ENCODE measurements at places on chromosomes 4 and X.

GRCh38 chr4:103786014-103786413 is 66.2 kb upstream of the TACR3 start:
- DNase-seq = peak; percentile 30

DNA sequence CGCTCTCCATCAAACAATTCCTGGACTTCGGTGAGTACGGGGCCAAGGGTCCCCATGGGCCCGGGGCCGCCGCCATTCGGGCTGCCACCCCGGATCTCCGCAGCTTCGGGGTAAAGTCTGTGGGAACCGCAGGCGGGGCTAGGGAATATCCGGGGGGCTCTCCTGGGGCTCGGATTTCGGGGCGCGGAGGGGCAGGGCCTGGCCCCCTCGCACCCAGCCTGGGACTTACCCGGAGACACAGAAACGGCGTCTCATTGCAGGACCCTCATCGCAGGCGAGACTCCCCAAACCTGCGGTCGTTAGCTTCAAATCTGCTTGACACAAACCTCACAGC is 413 bp downstream of the PDK3 start:
- DNase-seq = no peak

DNA sequence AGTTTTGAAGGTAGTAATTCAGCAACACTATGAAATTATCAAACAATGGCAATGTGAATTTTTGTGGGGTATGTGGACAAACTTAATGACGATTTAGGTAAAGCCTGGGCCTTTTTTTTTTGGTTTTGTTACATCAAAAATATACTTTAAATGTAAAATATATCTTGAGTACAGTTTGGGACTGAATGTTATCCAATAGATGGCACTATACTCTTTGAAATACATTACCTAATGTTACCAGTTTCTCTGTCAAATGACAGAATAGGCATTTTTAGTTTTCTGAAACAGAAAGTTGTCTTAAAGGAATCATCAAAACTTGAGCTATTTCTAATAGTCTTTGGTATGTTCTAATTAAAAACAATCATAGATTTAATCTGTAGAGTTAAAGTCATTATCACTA is 1651.9 kb downstream of the C4orf33 start:
- DNase-seq = no peak

- DNase-seq = peak; percentile 4
Observed at GRCh38 chrX:83759872-83760271, 101.1 kb upstream of the CYLC1 start.

GRCh38 chr4:159420162-159421057 is 317.5 kb downstream of the RAPGEF2 start:
- no peak for DNase-seq

- no peak for DNase-seq
Observed at GRCh38 chr4:71456841-71457240, 118.0 kb downstream of the SLC4A4 start.

- no peak for DNase-seq
Observed at GRCh38 chr4:98656886-98657285, 1.5 kb downstream of the TSPAN5 start.

DNA sequence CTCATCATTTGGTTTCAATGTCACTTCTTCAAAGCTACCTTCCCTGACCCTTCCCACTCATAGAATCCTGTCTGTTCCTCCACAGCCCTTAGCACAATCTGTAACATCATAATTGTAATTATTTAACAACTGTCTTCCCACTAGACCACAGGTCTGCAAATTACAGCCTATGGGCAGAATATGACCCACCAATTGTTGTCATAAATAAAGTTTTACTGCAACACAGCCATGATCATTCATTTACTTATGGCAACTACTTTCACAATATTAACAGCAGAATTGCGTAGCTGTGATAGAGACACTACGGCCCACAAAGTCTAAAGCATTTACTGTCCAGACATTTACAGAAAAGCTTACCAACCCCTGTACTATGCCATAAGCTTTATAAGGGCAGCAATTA is 15.9 kb downstream of the USP46 start:
- no peak for DNase-seq
